ENCODE measurements at places on chromosomes 6 and 20.
A peak's percentile ranks its signal among the peaks of the same experiment; 100 is the strongest.

DNA sequence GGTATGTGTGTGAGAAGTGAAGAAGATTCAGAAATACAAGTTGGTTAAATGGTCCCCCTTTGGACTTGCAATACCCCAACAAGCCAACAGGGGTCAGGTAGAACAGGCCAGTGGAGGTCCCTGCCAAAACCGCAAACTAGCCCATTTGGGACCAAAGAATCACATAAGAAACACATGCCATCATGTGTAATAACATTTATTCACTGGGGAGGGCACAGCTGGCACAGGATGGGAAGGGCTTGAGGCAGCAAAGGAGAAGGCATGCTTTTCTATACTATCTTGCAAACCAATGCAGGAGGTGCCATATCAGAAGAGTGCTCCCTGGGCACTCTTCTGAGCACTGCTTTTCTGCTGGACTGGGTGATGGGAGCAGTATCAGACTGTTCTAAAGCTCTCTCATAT lies 116.1 kb upstream of the TRAF3IP2 start:
- DNase-seq: peak; percentile 27

DNA sequence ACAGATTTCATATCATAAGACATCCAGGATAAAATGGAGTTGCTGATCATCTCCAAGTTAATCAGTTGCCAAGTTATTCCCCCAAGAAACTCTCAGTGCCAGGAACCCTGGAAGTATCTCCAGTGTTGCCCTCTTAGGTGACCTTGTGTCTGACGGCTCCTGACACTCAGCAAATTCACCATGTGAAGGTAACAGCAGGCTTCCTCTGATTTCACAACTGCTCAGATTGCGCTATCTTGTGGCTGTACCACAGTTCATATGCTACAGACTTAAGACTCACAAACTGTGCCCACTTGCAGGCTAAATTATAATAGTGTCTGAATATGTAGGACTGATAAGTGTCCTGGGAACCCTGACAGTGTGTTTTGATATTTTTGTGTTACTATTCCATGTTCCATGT lies 186.6 kb upstream of the OPRM1 start:
- no peak for DNase-seq

DNA sequence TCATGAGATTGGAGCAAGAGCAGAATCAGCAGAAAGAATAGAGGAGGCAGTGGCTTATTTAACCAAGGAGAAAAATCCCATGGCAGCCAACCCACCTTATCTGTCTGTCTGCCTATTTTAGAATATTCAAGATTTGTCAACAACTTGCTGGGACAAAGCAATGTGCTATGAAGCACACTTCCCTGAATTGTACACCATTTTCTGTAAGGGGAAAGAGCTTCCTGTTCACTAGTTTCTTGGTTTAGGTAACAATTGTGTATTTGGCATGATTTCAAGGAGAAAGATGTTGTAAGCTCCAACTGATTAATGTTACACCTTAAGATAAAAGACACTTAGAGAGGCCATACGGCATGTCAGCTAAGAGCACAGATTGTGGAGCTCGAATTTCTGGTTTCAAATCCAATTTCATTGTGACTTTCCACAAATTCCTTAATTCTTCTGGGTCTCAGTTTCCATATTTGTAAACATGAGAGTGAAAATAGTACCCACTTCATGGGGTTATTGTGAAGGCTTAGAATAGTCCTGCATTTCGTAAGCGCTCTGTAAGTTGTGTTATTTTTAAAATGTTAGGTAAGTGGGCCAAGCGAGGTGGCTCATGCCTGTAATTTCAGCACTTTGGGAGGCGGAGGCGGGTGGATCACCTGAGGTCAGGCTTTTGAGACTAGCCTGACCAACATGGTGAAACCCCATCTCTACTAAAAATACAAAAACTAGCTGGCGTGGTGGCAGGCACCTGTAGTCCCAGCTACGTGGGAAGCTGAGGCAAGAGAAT lies 4.8 kb upstream of the MUC22 start:
- no peak for DNase-seq

- no peak for DNase-seq
Measured at GRCh38 chr6:4967301-4968030, 36.4 kb downstream of the RPP40 start.

DNA sequence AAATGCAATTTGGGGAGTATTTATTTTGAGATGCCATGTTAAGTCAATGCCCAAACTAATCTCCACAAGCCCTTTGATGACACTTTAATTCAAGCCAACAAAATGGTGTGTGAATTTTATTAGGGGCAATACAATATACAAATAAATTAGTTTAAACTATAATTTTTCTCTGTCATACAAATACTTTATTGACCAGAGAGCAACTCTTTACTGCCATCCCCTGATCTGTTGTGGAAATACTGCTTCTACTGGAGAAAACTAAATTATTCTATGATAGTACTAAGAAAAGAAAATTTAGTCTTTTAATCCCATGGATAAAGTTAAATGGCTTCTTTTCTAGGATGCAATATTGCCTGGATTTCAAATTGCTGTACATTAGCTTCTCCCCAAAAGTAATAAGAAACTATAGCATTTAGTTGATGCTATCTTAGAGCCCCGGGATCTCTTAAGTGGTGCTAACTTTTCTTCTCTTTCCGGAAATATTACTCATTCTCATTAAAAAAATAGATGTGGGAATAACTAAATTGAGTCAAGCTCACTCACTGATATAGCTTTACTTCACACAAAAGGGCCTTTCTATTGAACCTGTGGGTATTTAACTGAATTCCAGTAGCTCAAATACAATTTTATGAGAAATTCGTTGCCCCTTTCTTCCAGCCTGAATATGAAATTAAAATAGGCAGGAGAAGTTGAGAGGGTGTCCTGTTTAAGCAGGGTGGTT lies 49.2 kb downstream of the SMPDL3A start:
- DNase-seq: no peak

All from GM19239 (cell line).